ENCODE measurements at places on chromosomes 12 and 14.

DNA sequence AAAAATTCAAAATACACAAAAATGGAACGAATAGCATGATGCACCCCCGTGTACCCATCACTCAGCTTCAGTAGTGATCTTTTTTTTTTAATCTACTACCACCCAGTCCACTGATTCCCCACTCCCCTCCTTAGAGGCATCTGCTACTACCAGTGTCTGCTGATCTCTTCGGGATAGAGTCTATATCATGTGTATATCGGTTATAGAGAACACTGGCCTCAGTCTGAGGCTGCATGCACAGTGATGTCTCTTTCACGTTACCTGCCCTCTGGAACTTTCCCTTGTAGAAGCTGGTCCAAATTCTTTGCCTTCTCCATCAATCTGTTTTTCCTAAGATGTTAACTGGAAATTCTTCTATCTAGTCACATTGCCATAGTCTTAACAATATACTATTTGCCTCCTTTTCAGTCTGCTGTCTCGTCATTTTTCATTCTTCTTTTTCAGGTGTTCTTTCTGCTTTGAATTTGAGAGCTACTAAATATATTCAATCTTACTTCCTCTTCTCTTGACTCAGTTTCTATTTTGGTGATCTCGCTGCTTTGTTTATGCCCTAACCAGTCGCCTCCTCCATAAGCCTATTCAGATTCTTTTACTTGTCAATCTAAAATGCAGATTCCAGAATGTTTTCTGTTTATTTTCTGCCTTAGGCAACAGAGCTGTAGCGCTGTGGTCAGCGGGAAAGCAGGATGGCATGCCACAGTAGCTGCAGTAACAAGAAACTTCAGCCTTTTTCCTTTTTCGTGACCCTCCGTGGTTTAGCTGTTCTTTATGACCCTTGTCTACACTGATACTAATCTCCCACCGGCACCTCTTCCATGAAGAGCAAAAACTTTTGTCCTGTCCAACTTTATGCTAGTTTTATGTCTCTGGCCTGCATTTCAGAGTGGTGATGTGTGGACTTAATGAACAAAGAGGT is 67.0 kb downstream of the FBXW8 start:
- DNase-seq: no peak

DNA sequence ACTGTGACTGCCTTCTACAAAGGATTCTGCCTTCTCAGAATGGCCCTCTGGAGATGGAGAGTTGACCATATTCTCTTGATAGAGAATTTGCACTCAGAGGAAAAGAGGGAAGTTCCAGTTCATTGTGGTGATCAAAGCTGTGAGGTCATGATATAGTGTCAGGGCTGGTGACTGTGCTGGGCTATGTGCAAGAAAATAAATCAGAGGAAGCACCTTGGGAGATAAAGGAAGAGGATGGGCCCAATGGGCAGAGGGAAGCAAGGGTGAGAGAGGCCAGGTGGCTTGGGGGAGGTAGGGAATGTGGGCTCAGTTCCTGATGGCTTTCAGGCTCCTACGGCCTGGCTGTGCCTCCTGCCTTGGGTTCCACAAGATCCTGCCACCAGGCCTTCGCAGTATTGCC is 145.8 kb downstream of the SLC8A3 start:
- no peak for DNase-seq

DNA sequence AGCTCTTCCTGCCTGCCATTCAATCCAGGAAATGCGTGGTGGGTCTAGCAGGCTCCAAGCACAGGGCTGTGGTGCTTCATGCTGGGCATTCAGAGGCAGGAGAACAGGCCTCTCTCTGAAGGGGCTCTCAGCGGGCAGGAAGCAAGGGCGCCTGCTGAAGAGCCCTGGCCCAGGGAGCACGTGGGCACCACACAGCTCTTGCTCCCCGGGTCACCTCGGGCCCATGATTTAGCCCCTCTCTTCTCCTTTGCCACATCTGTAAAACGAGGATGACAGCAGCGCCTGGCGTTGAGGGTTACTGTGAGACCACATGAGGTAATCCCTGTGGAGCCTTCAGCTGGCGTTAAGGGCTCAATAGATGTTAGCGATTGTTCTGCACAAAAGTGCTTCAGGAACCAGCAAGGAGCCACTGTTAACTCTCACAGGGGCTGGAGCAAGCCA is 37.6 kb upstream of the SPTLC2 start:
- DNase-seq: no peak

GRCh38 chr12:120843472-120843871 is 60.7 kb downstream of the SPPL3 start:
- no peak for DNase-seq

- DNase-seq: no peak
Measured at GRCh38 chr12:131220331-131220685, 266.6 kb downstream of the ADGRD1 start.

DNA sequence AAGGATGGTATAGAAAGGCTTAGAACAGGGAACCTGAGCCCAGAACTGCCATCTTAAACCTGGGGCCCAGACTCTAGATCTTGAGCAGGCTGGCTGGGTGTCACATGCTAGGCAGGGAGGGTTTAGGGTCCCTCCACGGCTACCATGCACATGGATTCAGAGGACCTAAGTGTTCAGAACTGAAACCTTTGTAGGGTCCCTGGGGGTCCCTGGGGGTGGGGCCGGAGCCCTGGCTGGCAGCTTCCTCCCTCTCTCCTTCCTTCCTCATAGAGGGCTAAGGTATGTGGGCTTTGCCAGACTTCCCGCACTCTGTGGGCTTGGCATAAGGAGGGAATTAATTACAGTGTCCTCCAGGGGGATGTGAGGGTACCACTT is 4.6 kb upstream of the ZNF385A start:
- DNase-seq: no peak

DNA sequence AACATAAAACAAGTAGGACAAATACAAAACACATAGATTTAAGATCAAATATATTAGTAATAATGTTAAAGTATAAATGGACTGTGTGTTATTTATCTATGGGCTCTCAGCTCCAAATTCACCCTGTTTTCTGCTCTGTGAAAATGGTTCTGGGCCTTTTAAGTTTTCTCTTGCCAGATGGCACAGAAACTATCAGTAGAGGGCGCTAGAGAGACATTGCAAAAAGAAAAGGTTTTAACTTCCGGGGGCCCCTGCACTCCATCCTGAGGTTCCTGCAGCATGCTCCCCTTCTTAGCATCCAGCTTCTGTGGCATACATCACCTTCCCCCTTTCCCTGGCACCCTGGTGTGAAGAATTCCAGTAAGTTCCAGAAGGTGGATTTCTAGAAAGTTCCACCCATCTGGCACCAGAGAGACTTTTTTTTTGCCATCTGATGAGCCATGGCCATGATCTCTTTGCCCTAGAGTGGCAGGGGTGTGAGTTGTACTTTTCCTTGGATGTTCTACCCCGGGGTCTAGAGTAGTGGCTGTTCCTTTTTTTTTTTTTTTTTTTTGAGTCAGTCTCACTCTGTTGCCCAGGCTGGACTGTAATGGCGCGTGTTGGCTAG is 29.3 kb downstream of the ZCRB1 start:
- no peak for DNase-seq

- DNase-seq: no peak
Measured at GRCh38 chr14:104721505-104722431, 2.3 kb upstream of the ADSS1 start.

GRCh38 chr12:51521554-51522276 is 69.3 kb upstream of the SCN8A start:
- no peak for DNase-seq

DNA sequence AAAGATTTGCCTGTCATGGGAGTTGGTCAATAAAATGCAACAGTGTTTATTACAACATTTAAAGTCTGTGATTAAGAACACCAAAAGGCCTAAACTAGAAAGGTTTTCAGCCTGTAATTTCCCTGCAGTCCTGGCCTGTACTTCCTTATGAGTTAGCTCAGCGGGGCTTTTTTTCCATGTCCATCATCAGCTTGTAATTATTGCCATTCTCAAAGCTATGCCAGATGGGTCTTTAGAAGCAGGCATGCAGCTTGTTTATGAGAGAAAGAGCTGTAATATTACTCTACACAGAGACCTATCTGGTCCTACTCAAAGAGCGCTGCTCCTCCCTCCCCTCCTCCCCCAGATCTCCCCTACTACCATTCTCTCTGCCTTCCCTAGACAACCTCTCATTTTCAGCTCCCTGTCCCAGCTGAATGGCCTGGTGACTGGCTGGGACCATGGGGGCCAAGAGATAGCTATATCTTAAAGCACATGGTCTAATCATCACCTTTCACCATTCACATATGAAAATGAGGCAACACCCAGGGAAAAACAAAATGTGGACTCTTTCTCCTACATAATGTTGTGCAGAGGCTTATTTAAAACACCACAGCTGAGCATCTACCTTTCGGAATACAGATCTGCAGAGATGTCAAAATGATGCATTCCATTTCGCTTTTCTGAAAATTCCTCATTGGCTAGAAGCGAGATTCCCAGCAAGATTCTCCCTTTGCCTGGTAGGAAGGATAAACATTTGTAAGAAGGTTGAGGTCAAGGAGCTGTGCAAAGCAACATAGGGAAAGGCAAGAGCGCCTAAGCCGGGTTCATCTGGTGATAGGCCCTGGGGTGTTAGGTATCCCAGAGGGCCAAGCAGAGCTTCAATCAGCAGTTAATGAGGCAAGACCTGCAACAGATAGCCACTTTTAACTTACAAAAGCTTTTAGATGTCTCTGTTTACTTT is 209.7 kb upstream of the CDKN3 start:
- no peak for DNase-seq

GRCh38 chr12:103657331-103657730 is 70.3 kb downstream of the STAB2 start:
- DNase-seq: no peak

DNA sequence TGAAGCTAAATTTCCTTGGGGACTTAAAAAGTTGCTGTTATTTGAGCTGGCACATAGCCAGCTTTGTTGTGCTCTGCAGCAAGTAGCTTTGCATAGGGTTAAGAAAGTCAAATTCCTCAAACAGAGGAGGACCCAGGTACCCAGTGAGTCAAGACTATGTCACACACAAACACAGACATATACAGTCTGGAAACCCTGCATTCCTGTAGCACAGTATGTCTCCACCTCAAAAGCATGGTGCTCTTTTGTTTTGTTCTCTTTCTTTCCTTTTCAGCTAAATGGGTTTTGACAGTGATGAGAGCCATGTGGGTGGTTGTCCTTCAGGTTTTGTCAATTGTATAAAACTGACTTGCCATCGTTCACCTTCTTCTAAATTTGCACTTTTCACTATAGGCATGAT is 179.6 kb upstream of the DIO2 start:
- DNase-seq: no peak

DNA sequence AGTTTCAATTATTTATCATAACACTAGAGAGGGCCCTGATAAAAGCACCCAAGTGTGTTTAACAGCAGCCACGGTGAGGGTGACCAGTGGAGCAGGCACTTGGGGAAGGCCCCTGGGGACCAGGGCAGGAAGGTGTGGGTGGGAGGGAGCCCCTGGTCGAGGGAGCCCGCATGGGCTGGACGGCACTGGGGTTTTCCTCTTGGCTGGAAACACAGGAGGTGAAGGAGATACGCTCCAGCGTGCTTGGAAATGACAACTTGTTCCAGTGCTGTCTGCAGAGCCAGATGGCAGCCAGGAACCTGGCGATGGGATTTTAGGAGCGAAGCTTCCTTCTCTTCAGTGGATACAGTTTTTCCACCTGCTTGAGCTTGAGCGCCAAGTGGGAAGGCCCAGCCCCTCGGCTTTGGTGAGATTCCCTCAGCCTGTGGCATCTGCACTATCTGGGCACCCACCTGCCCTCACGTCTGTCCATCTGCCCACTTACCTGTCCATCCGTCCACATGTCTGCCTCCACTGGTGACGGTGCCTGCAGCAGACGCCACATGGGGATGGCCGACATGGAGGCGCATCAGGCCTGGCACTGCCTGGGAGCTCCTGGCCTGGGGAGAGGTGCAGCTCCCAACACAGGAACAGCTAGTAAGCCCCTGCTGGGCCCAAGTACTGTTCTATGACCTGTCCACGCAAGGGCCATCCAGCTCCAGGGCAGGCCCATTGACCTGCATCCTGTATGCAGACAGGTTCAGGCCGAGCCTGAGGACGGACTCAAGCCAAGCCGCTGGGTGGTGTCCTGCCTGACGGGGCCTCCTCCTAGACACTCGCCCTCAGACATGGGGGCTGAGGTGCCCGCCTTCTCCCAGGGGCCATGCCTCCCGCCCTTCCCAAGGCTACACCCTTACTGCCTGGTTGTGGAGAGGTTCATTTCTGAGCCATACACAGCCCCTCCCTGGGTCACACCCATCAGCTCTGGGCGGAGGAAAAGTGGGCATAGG is 192.2 kb upstream of the C14orf180 start:
- no peak for DNase-seq

DNA sequence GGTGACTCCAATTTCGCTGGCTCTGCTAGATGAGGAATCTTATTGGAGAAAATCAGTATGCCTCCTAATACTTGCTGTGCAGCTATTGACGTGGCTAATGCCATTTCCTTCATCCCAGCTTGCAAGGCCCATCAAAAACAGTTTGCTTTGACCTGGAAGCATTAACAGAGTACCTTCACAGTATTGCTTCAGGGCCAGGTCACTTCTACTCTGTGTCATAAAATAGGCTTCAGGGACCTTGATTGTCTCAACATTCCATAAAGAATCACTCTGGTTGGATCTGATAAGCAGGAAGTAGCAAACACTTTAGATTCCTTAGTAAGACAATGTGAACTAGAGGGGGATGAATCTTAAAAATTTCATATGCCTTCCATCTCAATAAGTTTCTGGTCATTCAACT is 26.9 kb upstream of the ZNF641 start:
- DNase-seq: no peak

DNA sequence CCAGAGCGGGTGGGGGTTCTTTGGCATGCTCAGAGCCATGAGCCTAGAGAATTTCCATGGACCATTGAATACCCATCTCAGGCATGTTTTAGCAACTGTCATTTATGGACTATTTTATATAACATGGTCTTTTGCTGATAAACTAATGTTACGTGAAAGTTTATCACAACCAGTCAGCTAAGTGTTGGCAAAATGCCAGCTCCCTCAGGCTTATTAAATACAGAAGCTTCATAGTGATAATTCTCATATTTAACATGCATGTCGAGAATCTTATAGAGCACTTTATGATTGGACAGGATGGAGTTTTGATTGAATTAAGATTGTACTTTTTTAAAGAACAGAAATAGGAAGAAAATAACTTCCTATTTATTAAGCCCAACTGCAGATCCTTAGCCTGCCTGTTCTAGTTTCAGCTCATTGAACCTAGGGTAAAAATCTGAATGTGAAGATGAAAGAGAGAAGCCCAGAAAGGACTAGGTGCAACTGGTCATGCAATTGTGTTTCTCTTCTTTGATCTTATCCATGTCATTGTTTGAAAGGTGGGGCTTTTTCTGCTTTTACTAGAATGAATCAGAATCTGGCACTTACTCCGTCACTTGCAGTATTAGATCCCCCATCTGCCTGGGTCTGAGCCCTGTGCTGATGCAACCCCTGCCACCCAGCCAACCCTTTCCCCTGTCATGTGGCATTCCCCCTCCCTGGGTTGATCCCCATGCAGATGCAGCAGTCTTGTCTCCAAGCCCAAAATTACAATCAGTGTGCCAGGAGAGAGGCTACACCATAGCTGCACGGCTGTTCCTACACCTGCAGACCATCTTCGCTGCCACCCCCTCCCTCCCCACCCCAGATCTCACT is 134.6 kb upstream of the EVL start:
- no peak for DNase-seq

- no peak for DNase-seq
Measured at GRCh38 chr14:102622262-102622885, 29.9 kb downstream of the RCOR1 start.

All from CD4-positive, alpha-beta memory T cell (primary cell).